ENCODE measurements at places on chromosomes 11 and 22.

DNA sequence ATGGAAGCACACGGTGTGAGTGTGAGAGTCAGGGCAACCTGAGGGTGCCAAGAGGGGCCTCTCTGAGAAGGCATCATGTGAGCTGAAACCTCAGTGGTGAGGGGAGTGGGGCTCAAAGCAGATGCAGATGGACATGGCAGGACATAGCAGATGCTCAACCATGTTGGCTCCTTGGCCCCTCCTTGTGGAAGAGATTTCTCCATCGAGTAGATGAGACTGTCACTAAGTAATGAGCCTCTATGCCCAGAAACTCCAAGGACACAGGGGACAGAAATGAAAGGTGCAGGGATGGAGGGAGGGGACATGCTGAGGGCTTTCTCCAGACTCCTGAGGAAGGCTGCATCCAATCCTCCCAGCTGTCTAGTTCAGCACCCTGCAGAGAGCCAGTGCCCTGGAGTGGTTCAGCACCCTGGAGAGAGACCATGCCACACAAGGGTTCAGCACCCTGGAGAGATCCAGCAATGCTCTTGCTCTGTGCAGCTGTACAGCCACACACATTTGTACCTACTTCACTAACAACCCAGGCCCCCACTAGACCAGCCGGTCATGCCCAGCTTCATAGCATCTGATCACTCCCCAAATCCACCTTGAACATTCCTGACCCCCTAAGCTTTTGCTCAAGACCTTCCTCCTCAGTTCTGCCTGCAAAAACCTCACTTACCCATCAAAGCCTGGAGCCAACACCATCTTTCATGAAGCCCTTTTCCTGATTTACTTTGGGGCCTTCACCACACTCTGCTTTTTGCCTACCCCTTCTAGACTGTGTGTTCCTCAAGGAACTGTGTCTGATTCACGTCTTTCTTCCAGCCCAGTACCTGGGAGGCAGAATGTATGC is 252.0 kb downstream of the CTTN start:
- DNase-seq: no peak

GRCh38 chr11:35348898-35349687 is 70.3 kb downstream of the SLC1A2 start:
- no peak for DNase-seq

GRCh38 chr11:44955015-44955738 is 4.5 kb upstream of the TP53I11 start:
- no peak for DNase-seq

GRCh38 chr11:131822506-131822905 is 452.1 kb downstream of the NTM start:
- DNase-seq: no peak

DNA sequence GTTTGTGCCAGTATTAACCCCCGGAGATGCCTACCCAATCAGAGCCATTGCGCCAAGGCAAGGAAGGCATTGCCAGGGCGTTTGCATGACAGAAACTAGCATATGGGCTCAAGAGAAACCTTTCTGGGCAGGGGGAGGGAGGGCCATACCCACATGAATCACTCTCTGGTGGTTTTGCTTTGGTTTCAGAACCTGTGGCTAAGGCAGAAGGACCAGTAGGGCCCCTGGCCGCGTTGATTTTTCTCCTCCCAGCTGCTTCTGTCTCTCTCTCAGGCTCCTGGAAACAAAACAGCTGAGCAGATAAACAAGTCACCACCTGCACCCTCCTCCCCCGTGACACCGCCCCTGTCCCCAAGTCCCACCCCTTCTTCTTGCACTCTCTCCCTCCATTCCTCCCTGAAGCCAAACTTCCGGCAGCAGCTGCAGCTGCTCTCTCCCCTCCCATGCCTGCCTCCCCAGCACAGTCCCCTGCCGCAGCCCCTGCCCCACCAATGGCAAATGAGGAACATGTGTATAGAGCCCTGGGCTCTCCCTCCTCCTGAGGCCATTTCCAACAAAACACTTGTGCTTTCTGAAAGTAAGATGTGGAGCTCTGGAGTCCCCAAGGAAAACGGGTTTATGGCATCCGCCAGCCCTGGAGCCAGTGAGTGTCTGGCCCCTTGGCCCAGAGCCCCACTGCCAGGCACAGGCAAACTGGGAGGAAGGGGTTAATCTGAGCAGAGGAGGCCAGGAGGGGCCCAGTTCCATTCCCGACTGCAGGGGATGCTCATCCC is 39.0 kb upstream of the ADA2 start:
- DNase-seq: peak; percentile 28

GRCh38 chr22:47748957-47749356 is 986.5 kb downstream of the TBC1D22A start:
- no peak for DNase-seq

DNA sequence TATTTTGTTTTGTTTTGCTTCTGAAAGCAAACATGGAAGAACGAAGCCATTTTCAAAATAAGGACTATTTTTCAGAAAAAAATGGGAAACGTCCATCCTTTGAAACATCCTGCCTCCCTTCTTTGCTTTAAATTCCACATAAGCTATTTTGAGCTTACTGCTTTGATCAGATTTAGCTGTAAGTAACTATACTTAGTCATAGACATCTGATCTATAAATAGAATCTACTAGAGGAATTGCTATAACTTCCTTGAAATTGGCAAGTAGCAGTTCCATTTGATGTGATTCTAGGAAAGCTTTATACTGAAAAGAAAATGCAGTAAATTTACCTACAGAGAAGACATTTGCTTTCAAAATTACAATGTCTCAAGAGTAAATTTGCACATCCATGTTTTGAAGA is 305.8 kb downstream of the TTC28 start:
- DNase-seq: no peak

DNA sequence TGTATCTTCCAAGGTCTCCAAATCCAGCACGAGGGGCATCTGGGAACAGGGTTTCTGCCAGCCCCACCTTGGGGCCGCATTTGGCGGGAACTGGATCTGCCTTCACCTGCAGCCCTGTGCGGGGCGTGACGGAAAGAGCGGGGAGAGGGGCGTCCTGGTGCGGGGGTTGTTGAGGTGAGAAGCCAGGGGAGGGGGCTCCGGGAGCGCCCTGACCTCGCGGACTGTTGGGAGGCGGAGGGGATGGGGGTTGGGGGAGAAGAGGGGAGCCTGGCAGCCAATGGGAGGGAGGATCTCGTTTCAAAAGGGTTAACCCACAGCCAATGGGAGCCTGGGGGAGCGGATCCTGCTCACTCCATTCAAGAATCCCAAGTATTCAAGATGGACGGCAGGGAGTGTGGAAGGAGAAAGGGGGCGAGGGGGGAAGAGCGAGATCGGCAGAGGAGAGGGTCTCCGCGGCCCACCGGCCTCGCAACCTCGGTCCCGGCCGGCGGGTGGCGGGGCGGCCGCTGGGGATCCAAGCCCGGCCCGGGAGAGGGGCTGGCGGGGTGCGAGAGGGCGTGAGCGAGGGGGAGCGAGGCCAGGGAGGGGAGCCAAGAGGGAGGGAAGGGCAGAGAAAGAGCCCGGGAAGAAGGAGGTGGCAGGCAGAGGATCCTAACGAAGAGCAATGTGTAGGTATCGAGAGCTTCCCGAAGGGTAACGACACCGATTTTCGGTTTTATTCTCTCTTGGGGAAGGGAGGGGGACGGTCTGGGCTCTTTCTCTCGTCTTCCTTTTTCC is 11.5 kb downstream of the YPEL4 start:
- no peak for DNase-seq

DNA sequence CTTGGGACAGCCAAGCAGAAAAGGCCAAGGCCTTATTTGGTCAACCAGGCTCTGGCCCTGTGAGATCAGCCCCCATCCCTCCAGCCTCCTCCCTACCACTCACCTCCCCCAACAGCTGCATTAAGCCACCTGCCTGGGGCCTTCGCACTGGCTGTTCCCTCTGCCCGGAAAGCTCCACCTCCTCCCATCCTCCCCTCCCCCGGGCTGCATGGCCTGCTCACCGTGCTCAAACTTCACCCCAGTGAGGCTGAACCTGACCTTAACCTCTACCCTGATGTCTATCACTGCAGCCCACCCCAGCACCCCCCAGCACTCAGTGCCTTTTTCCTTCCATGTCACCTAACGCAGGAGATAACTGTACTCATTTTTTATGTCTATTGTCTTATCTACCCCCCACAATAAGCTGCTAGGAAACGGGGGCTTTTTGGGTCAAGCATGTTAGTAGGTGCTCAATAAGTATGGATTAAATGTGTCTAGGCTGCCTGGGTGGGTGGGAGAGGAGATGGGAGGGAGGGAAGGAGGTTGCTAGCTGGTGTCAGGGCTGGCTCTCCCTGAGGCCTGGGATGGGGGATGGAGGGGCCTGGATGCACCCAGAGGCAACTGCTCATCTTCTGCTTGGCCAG is 912 bp downstream of the PTPRCAP start:
- no peak for DNase-seq

DNA sequence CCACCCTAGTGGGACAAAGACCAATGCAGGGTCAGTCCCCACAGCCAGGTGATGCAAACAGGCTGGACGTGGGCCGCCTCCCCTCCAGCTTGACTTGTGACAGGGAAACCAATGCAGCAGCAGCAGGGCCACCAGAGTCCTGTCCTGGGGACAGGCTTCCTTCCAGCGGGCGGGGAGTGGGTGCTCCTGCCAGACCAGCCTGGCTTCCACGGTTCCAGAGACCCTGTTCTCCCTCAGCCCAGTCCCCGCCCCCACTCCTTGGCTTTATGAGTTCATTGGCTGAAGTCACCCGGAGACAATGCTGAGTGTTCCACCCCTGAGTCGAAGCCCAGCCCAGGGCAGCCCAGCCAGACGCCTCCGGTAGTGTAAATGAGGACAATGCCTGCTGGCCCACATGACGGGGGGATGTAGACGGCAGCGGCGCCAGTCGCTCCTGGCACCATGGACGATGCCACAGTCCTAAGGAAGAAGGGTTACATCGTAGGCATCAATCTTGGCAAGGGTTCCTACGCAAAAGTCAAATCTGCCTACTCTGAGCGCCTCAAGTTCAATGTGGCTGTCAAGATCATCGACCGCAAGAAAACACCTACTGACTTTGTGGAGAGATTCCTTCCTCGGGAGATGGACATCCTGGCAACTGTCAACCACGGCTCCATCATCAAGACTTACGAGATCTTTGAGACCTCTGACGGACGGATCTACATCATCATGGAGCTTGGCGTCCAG is at the start of gene TSSK2:
TSS of gene TSSK2 (plus strand) at position 350 of the 726 bp plus-strand sequence. CDS start at position 442, 92 bp downstream.
- DNase-seq: no peak

DNA sequence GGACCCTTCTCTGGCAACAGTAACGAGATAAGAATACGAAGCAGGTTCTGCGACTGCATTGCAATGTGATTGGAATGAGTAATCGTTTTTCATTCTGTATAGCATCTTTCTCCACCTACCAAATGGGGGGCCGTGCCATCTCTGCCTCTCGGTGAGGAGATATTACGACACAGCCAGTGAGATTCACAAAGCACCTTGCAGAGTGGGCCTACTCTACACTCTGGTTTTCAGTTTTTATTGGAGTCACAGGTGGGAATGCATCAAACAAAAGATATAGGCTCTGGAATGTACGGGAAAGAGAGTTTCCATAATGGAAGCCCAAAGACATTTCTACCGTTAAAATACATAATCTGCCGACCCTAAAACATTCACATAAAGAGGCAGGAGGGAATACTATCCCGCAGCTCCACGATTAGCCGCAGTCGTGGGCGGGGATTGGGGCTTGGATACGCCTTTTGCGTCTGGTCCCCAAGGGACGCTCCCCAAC is 423 bp upstream of the RTN3 start:
- DNase-seq: no peak

GRCh38 chr22:22362936-22363335 is 118.3 kb downstream of the VPREB1 start:
- DNase-seq: no peak

- no peak for DNase-seq
These were observed 1108.1 kb upstream of the CNTN5 start for GRCh38 chr11:97912629-97913028.

DNA sequence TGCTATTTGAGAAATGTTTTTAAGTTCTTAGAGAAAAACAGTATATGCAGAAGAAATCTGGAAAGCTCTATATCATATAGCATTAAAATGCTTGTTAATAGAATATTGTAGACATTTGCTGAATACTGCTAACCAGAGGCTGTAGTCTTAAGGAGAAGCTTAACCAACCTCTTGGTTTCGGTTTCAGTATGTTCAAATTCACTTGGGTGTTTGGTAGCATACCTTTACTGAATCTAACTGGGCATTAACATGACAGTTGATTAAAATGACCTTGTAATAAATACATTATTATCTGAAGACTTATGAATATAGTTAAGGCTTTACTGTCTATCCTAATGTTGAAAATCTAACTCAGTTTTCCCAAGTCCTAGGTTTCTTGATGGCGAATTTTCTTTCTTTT is 5.4 kb downstream of the PCF11 start:
- no peak for DNase-seq

DNA sequence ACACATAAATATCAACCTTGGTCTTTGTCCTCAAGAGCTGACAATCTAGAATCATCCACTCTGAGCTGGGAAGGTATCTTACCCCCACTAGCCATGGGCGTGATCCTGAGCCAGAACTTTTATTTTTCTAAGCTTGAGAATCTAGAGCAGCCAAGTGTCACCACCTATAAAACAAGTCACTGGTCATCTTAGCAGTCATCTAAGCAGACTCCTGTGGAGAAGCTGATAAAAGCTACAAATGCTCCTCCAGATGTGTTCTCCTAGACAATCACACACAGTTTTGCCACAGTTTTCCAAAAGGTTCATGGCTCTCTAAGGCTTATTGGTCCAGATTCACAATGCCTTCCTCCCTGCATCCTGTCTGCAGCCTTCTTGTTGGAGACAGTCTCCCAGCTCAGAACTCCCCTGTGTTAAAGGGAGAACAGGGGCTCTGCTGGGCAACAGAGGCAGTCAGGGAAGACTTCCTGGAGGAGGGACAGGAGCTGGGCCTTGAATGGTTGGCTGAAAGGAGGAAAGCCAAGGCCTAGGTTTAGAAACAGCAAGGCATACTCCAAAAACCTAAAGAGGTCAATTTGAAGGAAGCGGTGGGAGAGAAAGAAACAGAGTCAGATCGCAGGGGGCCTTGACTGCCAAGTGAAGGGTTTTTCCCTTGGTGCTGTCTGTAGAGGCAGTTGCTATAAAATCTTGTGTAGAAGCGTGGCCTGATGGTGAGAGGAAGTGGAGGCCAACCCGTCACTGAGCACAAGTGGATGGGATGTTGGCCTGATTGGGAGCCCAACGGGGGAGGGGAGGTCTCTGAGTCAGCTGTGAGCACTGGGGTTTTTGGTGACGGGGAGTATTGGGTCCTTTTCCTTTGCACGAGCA is 42.0 kb downstream of the ALX4 start:
- DNase-seq: no peak

GRCh38 chr11:34433899-34434298 is 4.8 kb upstream of the CAT start:
- no peak for DNase-seq

DNA sequence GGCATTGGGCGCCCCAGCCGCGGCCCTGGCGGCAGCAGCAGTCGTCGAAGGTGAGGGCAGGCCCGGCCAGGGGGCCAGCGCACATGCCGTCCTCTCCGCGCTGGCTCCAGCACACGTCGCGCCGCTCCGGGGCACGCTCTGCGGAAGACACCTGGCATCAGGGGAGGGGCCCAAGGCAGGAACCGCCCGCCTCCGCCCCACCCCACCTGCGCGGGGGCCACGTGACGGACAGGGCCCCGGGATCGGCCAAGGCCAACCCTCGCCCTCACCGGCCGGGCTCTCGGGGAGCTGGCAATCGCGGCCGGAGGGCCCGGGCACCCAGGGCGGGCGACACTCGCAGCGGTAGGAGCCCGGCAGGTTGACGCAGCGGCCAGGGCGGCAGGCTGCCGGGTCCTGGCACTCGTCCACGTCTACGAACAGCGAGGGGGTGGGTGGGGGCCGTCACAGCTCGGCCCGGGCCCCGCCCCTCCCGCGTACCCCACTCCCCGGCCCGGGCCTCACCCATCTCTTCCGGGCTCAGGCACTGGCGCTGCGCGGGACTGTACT is 14.9 kb downstream of the SCYL1 start:
- DNase-seq: no peak

- DNase-seq: peak; percentile 66
These were observed 3.3 kb upstream of the BCL9L start for GRCh38 chr11:118928870-118929500.

Measured in stimulated activated naive CD4-positive, alpha-beta T cell (primary cell).